ENCODE measurements at places on chromosomes 5 and 9.

- DNase-seq: no peak
These were observed 17.1 kb downstream of the KCTD16 start for GRCh38 chr5:144187699-144188294.

DNA sequence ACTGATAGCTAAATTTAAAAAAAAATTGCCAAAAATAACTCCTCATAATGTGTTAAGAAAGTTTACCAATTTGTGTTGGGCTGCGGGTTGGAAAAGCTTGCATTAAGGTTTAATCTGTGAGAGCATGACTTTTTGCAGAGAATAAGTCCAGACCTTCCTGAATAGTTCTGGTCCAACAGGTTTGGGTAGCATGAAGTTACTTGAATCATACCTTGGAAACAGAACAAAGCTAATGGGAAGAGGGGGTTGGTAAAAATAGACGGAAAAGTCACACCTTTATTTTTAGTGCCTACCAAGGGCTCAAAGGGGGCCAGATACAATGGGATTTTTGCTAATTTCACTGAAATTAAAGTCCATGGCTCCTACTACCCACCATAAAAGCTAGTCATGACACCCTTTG is 17.1 kb upstream of the MATR3 start:
- no peak for DNase-seq

DNA sequence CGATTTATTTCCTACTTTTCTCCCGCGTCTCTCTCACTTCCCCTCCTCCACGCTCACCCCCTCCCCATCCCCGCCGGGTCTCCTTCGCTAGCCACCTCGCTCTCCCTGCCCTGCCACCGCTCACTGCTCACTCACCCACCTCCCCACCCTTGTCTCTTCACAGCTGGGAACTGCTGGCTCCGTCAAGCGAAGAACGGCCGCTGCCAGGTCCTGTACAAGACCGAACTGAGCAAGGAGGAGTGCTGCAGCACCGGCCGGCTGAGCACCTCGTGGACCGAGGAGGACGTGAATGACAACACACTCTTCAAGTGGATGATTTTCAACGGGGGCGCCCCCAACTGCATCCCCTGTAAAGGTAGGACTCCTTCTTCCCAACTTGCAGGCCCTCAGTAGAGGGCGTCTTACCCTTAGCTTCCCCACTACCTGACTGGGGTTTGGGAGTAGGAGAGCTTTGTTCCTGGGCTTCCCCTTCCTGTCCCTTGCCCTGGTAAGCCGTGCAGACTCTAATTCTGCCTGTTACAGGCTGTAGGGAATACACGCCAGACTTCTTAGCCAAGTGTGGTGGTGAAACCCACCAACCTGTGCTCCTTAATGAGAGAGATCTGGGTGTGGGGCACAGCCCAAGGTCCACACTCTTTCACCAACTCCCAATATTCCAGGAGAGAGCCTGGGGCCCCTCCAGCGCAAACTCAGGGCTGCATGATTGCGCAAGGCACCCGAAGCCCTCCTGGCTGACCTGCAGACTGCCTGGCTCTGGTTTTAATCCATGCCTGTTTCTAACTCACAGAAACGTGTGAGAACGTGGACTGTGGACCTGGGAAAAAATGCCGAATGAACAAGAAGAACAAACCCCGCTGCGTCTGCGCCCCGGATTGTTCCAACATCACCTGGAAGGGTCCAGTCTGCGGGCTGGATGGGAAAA is 2.5 kb downstream of the FST start:
- no peak for DNase-seq

GRCh38 chr5:30991462-30991861 is 202.0 kb upstream of the CDH6 start:
- no peak for DNase-seq

DNA sequence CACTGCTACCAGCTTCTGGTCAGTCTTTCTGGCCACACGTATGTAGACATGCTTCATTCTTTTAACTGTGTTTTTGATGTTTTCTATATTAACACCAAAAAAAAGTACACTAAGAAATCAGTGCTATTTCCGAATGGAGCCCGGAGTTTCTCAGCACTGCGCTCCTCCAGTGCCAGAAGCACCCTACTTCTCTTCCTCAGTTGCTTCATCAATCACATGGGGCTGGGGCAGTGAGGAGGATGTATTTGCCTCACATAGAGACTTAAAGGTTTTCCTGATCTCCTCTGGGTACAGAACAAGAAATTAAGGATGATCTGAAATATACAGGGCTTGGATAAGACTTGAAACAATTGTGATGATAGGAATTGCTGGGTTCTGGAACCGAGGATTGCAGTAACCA is 148.0 kb downstream of the ERCC6L2 start:
- DNase-seq: no peak

- no peak for DNase-seq
These were observed 48.9 kb downstream of the ADRB2 start for GRCh38 chr5:148875205-148875875.

- no peak for DNase-seq
These were observed 122.1 kb upstream of the FBXL17 start for GRCh38 chr5:108503986-108504385.

- DNase-seq: no peak
These were observed 1.3 kb downstream of the TERT start for GRCh38 chr5:1293416-1294205.

DNA sequence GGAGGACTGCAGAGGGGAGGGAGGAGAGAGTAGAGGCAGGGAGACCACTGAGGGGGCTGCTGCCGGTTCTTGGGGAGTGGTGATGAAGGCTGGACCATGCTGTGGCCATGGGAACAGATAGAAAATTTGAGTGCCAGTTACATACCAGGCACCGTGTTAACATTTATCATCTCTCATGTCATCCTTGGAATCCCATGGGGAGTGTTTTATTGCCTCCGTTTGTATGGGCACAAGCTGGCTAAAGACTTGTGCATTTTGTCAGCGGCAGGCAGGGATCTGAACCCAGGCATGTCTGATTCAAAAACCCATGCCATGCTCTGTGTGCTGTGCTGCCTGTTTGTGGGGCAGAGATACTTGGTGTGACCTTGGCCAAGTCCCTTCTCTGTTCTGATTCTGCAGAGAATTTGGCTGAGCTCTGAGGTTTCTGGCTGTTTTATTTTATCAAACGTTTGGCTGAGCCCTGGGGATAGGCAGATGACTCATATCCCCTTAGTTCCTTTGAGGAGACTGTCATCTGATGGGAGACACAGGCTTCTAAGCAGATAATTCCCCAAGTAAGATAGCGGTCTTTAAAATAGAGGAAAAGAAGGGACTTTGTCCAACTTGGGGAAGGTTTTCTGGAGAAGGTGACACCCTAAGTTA is 22.2 kb downstream of the COL27A1 start:
- DNase-seq: no peak

DNA sequence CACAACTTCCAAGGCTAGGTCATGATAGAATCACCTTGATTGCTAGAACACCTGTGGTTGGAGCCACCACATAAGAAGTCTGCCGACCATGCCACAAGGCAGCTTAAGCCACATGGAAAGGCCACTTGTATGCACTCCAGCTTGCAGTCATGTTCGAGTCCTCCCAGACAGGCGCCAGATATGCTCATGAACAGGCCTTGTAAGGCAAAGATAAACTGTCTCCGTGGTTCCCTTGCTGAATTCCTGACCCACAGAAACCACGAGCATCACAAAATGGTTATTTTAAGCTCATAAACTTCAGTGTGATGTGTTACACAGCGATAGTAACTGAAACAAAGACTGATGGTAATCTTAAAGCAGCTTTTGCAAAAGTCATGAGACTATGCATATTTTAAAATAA is 188.4 kb upstream of the DAPK1 start:
- DNase-seq: no peak

- DNase-seq: no peak
These were observed 61.8 kb downstream of the PRKACG start for GRCh38 chr9:68951879-68952659.

DNA sequence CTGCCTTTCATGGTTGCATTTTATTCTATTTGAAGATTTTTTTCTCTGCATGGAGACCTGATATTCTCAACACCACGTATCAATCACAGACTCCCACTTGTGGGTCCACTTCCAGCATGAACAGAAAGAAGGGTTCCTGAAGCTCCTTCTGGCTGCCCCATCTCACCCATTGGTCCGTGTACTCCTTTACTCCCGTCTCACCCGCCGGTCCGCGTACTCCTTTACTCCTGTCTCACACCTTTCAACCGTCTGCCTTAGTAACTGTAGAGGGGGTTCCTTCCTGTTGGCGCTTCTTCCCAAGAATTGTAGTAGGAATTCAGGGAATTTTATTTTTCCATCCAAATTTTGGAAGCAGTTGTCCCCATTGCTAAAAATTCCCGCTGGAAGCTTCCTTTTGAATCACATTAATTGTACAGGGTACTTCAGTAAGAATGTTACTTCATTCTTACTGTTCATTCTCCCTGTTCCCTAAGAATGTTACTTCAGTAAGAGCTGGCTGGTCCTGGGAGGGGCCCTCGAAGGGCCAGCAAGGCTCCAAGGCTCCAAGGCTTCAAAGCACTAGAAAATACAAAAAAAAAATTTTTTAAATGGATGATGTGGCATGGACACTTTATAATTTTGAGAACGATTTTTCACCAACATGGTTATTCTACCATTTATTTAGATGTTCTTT is 3.9 kb upstream of the LPCAT1 start:
- no peak for DNase-seq

DNA sequence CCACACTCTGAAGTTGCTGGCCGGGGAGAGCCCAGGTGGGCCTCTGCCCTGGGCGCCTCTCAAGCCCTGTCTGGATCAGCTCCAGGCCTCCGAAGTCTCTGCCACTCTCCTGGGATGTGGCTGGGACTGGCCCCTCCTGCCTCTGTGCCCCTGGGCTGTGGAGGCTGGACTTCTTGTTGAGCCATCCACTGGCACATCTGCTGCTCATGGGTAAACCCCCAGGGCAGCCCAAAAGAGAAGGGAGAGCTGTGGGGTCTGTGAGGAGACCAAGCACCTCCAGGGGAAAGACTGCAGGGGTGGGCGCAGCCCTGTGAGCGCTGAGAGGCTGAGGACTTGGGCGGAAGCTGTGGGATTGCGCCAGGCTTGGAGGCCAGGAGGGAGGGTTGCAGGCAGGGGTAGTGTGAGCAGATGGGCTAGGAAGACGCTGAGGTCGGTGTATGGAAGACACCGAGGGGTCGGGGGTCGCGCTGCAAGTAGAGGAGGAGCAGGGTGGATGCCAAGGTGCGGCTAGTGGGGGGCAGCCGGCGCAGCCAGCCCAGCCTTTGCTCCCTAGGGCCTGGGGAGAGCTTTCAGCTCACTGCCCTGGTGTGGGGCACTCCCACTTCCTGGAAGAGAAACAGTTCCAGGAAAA is 118.1 kb downstream of the WNK2 start:
- DNase-seq: no peak

GRCh38 chr9:88950341-88951154 is 40.7 kb upstream of the S1PR3 start:
- no peak for DNase-seq

DNA sequence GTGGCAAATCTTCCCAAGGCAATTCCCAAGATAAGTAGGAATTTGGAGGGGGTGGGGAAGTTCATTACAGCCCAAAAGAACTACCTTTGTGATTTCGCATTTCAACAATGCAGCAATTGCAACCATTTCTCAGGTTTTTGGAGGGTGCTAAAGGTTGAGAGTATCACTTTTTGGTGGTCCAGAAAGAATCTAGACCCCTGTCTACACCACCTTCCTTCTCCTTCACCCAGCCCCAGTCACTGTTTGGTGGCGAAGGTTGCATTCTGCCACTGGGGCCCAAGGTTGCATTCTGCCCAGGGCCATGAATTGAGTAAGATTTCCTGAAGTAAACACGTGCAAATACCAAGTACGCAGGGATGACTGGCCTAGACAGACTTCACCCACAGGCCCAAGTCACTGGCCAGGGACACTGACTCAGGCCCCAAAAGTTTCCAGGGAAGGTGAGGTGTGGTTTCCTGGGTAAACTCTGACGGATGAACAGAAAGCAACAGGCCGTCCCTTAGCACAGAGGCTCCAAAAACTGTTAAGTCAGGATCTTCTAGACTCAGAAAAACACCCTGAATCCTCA is 5.7 kb downstream of the PDE6A start:
- no peak for DNase-seq

DNA sequence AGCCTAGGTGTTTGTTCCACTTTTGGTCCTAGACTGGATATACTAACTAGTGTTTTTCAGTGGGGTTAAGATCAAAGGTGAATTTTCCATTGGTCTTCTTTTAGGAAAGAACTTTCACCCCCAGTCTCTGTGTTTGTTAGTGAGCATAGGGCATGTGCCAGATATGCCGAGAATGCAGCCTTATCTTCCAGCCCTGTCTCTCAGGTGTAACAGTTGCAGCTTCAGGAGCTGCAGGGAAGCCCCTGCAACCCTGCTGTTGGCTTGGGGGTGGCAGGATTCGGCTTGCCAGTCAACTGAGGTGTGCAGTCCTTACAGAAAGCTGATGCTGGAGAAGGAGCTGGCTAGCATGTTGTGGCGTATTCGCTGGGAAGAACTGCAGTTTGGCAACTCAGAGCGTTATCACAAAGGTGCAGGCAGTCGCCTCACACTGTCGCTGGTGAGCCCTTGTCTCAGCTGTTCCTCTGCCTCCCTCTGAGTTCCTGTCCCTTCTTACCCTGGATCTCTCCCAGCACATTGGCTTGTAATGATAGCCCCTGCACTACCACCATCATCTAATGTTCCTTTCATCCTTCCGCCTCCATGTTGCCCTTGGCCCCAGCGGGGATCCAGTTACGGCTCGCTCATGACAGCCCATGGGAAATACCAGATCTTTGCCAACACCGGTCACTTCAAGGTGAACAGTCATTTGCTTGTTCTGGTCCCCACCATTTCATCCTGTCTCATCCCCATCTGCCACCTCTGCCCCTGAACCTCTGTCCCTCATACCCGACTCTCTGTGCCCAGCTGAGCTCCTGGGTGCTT is 10.1 kb downstream of the NPR2 start:
- DNase-seq: no peak

- DNase-seq: no peak
These were observed 760 bp downstream of the ALDH1B1 start for GRCh38 chr9:38393128-38393796.

DNA sequence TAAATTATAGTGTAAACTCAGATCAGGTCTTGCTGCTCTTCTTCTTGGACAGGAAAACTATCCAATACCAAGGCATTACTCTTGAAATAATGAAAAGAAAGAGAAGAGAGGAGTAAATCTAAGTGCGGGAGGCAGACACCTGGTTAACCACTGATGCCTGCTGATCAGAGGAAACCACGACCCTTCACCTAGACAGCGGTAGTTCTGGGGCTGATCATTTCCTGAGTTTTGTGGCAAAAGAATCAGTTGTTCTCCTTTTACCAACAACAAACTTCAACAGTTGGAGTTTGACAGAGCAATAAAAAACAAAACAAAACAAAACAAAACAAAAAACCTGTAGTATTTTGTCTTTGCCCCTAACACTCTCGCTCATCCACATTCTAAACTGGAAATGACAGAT is 3.0 kb downstream of the RLN1 start:
- no peak for DNase-seq

- DNase-seq: no peak
These were observed 154.3 kb downstream of the PHF2 start for GRCh38 chr9:93730648-93731047.

Data from NCI-H1930 (cell line).